ENCODE measurements at places on chromosomes 3 and 15. TPM values are rescaled to one million over a fixed set of nuclear protein-coding genes. Genes with fewer than 3 reads are reported as not detected.

Gene THBS1
- total RNA-seq = 184 TPM

DNA sequence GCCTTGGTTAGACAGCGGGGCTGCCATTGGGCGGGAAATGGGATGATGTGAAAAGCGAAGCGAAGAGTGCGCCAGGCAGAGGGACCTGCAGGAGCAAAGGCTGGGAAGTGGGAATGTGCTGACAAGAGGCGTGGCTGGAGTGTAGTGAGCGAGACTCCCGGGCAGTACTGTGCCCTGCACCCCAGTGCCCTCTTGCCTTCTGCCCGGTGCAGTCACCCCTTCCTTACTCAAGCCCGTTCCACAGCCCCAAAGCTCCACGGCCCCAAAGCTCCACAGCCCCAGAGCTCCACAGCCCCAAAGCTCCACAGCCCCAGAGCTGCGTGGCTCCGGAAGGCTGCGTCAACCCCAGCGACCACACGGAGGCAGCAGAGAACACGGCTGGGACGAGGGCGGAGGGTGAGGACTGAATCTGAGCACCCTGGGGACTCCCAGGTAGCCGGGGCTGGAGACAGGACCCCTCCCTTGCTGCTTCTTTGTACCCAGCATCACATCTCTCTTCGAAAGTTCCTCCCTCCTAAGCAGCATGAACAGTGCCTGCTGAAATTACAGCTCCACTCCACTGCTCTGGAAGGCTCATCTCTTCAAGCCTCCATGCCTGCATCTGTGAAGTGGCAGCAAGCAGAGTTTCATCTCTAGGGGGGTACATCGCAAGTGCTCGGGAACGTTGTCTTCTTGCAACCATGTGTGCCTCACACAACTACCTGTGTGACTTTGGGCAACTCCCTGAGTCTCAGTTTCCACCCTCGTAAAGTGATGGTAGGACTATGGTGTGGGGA is 108.9 kb downstream of the FBLN2 start:
- DNase-seq = peak; percentile 51

DNA sequence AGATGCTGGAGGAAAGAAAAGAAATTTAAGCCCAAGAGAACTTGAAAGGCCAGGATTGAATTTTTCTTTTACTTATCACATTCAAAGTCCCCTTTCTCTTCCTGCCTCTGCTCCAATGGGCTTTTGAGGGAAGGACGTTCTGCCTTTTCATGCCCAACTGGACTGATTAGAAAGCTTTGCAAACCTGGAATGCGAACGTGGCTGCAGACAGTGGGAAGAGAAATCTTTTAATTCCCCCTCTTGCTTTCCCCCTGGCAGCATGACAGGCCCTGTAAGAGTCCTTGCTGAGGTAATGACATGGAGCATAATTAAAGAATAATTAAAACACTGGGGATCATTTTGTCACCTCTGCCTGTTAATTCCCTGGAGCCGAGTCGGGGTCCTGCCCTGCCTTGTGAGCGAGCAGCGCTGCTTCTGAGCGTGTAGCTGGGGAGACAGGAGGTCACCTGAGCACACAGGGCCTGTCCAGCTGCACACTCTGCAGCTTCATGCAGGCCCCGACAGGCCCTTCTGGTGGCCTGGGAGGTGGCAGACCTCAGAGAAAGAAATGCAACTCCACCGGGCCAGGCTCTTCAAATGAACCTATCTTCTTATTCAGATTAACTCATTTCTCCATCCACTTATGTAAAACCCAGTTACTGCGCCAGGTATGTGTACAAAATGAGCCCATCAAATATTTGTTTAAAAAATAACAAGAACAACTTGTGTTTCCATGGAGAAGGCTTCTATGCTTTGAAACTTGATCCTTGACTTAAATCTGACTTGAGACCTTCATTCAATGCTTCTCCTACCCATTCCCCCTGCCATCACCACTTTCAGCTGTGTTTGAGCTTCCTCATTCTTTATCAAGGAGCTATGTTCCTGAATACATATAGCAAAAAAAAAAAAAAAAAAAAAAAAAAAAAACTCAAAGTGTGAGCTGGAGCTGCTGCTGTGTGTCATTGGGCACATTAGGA is 628.2 kb upstream of the CFAP20DC start:
- DNase-seq = no peak

DNA sequence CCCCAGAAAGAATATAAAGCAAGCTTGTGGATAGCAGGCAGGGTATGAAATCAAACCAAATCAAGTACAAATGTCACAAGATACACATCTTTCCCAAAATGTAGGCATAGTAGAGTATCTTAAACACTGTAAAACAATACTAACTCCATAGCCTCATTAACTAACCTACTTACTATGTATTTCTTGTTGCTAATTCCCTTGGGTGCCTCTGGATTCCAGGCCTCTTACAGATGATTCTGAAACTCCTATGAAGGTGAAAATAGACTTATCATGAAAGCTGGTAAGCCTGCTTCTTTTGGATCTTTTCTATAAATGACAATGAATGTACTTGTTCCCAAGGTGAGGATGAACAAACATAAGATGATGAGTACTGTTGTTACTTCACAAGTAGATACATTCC is 93.8 kb downstream of the FRMD5 start:
- DNase-seq = no peak

DNA sequence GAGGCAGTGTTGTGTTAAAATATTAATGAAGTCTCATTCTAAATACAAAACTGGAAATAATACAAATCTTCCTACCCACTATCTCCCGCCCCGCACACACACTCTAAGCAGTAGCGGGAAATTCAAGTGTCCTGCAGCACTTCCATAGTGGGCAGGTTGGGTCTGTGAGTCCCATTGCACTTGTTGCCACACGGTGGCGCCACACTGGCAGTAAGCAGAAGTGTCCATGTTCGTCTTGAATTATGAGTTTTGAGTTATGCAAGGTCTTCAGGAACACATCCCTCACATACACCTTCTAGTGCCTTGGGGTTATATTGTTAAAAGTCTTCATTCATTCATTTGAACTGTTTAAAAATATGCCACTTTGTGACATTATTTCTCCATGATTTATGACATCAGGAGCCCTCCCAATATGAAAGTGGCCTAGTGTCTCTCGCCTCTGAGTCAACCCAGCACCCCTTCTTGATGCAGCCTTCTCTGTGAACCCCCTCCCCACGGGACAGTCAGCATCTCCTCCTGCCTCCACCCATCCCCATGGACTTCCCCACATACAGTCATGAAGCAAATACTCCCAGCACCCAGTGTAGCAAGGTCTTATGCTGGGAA is 17.6 kb upstream of the CCDC174 start:
- peak; percentile 38 for DNase-seq

DNA sequence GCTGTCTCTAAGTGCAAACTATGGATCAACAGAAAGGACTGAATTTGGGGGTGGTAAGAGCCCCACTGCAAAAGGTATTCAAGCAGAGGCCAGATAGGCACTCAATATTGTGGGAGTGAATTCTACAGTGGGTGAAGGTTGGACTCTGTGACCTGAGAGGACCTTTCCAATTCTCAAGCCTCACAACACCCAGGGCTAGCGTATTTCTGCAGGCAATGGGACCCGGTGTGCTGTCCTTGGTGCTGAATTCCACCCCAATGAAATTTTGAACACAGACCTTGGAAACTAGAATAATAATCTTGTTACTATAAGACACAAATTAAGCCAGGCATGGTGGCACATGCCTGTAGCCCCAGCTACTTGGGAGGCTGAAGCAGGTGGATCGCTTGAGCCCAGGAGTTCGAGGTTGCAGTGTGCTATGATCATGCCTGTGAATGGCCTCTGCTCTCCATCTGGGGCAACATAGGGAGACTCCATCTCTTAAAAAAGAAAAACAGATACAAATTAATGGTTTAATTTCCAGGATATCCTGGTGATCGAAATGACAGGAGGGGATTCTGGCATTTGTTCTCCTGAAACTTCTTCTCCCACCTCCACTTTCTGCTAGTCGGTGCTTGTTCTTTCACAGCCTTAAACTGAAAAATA is 135.4 kb downstream of the RAB11A start:
- peak; percentile 34 for DNase-seq
